ENCODE measurements at places on chromosomes 5 and 9. TPM values are rescaled to one million over a fixed set of nuclear protein-coding genes. Genes with fewer than 3 reads are reported as not detected.

- peak; percentile 62 for DNase-seq
Measured at GRCh38 chr9:95131023-95131943, 186.2 kb downstream of the FANCC start.

- no peak for DNase-seq
Measured at GRCh38 chr9:109821711-109822110, 41.7 kb downstream of the PALM2AKAP2 start.

- no peak for DNase-seq
Measured at GRCh38 chr5:154163327-154164248, 26.9 kb upstream of the GALNT10 start.

GRCh38 chr5:93583768-93584595, 960 bp downstream of the NR2F1 start:
- DNase-seq = peak; percentile 59

- DNase-seq = no peak
Measured at GRCh38 chr5:105158526-105158925, 1595.9 kb upstream of the NUDT12 start.

- DNase-seq = no peak
Measured at GRCh38 chr9:70408393-70409040, 5.9 kb downstream of the KLF9 start.

Gene PBX3
- total RNA-seq = 54.1 TPM
